ENCODE measurements at places on chromosomes 16 and 17.

DNA sequence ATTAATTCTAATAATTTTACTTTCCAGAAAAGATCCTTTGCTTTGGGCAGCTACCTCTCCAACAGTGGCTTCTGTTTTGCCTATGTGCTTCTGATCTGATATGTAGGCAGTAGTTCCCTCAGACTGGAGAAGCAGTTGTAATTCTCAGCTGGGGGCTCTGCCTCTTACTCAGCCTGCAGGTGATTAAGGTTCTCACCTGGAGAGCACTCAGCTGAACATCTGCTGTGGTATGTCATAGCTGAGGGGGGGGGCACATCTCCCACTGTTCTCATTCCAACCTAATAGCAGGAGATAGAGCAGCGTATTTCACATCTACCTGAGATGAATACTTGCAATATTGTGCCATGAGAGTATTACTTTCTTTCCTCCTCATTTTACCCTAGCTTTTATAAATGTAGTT is 511.9 kb upstream of the CDH8 start:
- DNase-seq: no peak

GRCh38 chr16:1378804-1379303 is 27.1 kb downstream of the GNPTG start:
- peak; percentile 58 for DNase-seq

DNA sequence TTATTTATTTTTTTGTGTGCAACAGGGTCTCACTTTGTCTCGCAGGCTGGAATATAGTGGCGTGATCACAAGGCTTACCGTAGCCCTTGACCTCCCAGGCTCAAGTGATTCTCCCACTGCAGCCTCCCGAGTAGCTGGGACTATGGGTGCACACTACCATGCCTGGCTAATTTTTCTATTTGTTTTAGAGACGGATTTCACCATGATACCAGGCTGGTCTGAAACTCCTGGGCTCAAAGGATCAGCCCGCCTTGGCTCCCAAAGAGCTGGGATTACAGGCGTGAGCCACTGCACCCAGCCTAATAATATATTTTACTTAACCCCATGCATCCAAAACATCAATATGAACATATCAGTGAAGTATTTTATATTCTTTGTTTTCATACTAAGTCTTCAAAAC is 2.0 kb downstream of the CCDC200 start:
- DNase-seq: no peak

DNA sequence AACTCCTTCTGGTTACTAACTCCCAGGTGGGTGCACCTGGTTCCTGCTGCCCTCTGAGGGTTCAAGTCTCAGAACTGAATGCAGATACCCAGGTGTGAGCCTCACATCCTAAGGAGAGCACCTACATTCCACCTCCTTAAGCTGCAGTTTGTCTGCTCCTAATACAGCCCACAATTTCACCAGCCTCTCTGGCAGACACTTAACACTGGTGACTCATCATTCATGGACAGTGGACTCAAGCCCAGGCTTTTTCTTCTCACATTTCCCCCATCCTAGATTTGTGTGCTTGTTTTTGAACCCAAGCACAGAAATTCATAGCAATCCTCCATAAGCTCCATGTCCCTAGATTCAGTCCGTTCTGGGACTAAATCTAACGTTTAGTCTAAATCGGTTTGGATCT is 7.0 kb upstream of the MAF start:
- DNase-seq: no peak

- peak; percentile 27 for DNase-seq
Measured at GRCh38 chr17:55356434-55357328, 65.0 kb downstream of the MMD start.

GRCh38 chr16:333406-334094 is 19.0 kb downstream of the AXIN1 start:
- no peak for DNase-seq

DNA sequence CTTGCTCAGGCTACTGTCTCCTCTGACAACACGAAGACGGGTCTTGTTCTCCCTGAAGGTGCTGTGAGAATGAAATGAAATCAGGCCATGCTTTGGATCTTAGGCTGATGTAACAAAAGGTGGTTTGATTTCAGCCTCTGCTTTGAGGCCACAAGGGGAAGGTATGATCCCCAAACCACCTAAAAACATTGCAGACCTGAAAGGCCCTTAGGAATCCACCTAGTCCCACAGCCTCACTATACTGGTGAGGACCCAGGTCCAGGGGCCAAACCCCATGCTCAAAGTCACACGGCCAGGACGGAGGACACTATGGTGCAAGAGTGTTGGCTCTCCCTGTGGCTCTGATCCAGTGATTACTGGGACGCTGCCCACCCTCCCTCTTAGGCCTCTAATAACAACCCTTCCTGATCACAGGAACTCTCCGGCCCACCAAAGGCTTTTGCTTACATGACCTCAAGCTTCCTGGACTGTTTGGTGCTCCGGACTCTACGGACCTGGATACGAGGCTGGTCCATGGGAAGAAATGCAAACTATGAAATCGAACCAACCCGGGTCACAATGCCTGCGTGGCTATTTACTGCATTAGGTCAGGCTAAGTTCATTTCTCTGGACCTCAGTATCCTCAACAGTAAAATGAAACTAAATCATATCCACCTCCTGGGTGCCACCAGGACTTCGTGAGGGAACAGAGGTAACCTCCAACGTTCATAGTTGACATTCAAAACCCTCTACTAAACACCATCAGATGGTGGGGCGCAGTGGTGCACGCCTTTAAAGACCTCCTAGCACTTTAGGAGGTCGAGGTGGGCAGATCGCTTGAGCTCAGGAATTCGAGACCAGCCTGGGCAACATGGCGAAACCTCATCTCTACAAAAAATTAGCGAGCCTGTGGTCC is 1.5 kb downstream of the TRIM25 start:
- DNase-seq: no peak

- DNase-seq: no peak
Measured at GRCh38 chr16:81548876-81549546, 104.4 kb downstream of the CMIP start.

DNA sequence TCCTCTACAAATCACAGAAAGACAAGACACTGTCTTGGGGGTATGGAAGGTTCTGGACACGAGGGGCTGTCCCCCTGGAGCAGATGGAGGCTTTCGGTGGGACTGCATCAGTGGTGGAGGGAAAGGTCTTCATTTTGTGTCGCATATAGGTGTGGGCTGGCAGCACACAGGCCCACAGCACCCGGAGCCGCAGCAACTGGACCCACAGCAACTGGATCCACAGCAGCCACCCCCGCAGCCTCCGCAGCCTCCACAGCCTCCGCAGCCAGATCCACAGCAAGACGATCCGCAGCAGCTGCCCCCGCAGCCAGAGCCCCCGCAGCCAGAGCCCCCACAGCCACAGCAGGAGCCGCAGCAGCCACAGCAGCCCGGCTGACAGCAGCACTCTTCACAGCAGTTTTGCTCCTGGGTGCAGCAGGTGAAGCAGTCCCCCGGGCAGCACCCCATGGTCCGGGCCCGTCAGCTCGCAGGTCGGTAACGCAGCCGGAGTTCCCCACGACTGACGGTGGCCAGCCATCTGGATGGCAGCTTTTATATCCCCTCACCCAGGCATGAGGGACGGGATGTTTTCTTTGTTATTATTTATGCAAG is at the start of gene KRTAP17-1:
TSS of gene KRTAP17-1 (minus strand) at position 507 of the 591 bp plus-strand sequence. CDS start at position 447, 60 bp downstream.
- no peak for DNase-seq

- DNase-seq: no peak
Measured at GRCh38 chr16:57736419-57737351, 1.1 kb downstream of the KATNB1 start.

DNA sequence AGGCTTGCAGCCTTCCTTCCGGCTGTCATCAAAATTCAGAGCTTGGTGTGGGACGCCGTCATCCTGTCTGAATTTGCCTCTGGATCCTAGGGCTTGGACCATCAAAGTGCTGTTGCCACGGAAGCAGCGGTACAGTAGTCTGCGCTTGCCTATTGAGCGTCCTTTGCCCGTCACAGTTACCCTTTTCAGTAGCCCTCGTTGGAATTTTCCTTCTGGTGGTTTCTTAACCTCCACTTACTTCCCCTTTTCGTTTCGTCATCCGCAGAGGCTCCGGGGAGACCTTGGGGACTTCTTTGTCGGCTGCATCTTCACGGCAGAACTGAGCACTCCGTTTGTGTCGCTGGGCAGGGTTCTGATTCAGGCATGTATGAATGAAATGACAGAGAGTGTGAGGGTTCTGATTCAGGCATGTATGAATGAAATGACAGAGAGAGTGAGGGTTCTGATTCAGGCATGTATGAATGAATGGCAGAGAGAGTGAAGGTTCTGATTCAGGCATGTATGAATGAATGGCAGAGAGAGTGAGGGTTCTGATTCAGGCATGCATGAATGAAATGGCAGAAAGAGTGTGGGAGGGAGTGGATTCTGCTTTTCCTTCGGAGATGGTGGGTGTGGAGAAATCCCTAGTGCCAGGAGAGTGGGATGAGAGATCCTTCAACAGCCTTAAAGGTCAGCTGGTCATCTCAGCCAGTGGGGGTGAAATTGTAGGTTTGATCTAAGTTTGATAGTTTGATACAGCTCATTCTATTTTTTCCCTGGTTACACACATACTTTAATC is 8.0 kb downstream of the TLCD3A start:
- no peak for DNase-seq

DNA sequence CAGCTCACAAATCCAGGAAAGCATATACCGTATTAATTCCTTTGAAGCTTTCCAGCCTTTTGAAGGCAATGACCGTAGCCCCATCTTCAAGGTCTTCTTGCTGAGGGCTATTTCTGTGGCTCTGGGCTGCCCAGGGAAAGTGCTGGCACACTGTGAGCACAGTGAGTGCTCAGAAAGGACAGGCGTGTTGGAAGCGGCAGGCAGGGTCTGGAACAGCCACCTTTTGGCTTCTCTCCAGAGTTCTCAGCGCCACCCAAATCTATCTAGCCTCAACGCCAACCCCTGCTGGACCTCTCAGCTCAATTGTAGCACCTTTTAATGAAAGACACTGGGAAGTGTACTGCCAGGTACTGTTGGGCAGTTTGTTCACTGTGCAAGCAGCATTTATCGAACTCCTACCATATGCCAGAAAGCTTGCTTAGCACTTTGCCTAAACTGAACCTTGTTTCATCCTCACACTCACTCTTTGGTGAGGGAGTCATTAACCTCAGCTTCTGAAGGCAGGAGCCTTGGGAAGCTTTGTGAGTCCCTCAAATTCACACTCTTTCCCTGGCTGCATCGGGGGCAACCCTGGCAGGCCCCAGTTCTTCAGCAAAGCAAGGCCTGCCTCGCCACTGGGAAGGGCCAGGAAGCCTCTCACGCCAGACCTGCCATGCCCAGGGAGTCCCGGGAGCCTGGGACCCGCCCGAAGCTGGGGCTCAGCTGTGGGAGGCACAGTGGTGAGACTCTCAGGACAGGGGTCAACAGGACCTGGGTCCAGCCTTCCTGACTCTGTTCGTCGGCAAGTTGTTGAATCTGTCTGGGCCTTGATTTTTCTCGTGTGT is 13.5 kb upstream of the CIBAR2 start:
- DNase-seq: no peak

DNA sequence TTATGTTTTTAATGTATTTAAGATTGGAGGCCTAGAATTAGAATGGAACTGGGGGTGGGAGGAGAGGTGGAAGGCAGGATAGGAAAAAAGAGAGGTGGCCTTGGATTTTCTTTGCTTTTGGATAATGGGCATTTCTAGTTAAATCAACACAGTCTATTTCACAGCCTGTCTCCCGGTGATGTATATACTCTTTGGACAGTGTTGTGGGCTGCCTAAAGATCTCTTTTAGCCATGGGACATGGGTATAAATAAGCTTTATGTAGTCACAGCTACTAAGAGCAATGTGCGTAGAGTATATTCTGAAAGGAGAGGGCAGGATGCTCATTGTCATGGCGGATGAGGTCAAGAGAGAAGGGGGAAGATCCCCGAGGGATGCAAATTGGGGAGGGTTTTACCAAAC is 1084.4 kb upstream of the RBFOX1 start:
- DNase-seq: no peak

GRCh38 chr16:52498328-52499059 is 48.4 kb downstream of the TOX3 start:
- no peak for DNase-seq

DNA sequence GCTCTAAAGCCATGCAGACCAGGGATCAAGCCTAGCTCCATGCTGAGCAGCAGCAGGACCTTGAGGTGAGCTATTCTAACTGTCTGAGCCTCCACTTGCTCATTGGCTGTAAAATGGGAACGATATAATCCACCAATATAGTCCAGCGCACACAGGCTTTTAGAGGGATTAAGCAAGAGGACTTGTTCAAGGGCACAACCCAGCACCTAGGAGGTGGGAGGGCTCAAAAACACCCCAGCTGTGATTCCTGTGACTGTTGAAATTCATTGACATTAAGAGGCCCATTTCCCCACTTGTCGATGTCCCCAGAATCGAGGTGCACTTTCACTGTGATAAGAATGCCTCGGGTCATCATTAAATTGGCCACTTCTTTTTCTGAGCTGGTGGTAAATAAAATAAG is 4.1 kb downstream of the USH1G start:
- no peak for DNase-seq

- DNase-seq: no peak
Measured at GRCh38 chr16:5758281-5758680, 660.7 kb upstream of the EEF2KMT start.

GRCh38 chr16:86673090-86673955 is 95.0 kb downstream of the FOXL1 start:
- DNase-seq: no peak

DNA sequence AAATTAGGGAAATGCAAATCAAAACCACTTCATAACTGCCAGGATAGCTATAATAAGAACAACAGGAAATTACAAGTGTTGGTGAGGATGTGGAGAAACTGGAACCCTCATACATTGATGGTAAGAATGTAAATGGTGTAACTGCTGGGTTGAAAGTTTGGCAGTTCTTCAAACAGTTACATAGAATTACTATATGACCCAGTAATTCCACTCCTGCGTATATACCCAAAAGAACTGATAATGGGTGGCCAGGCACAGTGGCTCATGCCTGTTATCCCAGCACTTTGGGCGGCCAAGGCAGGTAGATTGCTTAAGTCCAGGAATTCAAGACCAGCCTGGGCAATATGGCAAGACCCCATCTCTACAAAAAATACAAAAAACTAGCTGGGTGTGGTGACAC is 4.5 kb upstream of the CMTM4 start:
- DNase-seq: no peak

GRCh38 chr17:37081287-37081686 is 132.5 kb downstream of the AATF start:
- DNase-seq: no peak

DNA sequence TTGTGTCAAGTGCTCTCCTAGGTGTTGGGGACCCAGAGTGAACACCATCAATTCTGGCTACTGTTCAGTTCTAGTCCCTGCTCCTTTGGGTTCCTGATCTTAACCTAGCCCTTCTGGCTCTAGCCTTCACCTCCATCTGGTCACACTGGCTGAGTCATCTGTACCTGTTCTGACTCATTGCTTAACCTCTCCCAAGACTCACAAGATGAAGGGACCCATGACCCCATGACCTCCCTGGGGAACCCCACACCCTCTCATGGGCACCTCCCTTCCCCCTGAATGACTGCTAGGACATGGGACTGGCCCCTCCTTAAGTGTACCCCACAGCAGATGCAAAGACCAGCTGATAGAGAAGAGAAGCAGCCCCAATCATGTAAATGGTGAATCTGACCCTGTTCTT is 345.8 kb upstream of the CDH5 start:
- no peak for DNase-seq

GRCh38 chr16:68823401-68824135 is 19.8 kb upstream of the TANGO6 start:
- DNase-seq: no peak
